Lung microvascular endothelial cell (primary cell): ENCODE measurements at places on chromosomes 6 and 20. TPM values are rescaled to one million over a fixed set of nuclear protein-coding genes. Genes with fewer than 3 reads are reported as not detected.

The SEL1L2 gene
- not detected in 2 replicates for total RNA-seq

The GPR63 gene
- total RNA-seq: under 0.01 TPM in 2 replicates

The MOG gene
- not detected in 2 replicates for total RNA-seq

The RIMS1 gene
- 25.7 and 51.8 TPM in 2 replicates for total RNA-seq

The GNAS-AS1 gene
- 0.22 TPM in 1 of 2 replicates, not detected in the other for total RNA-seq

The FERMT1 gene
- under 0.01 and 0.44 TPM in 2 replicates for total RNA-seq

The RIN2 gene
- 71.4 and 80.2 TPM in 2 replicates for total RNA-seq

The ADGRF1 gene
- not detected in 2 replicates for total RNA-seq

The KIF25 gene
- total RNA-seq: under 0.01 TPM in 1 of 2 replicates, not detected in the other

The CFAP61 gene
- total RNA-seq: not detected in 2 replicates

The GCNT2 gene
- total RNA-seq: 41.2 and 58.9 TPM in 2 replicates

DNA sequence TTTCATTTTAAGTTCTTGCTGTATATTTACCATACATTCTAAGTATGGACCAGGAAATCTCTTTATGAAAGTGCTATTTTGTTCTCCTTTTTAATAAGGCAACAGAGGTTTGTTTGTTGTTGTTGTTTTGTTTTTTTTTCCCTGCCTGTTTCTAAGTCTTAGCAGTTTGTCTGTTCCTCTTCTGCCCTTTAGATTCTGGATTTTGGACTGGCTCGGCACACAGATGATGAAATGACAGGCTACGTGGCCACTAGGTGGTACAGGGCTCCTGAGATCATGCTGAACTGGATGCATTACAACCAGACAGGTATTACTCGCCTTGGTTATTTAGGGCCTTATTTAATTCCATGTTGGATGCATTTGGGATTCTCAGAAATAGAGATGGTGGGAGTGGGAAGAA lies 48.0 kb downstream of the MAPK14 start:
- DNase-seq: no peak

DNA sequence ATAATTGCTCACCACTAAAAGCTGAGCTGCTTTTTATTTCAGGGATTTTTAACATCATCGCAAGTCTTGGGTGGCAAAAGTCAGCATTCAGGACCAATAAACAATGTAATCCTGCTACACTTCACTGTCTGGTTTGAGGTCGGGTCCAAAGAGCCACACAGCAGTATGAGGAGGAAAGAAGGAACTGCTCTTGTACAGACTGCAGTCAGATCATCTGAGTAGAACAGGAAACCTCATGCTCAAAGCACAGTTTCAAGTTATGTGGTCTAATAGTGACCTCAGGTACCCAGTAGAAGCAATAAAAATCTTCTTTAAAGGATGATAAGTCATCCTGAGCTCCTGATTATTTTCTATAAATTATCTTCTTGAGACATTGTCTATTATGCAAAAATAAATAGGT lies 211.4 kb downstream of the FUT9 start:
- no peak for DNase-seq

DNA sequence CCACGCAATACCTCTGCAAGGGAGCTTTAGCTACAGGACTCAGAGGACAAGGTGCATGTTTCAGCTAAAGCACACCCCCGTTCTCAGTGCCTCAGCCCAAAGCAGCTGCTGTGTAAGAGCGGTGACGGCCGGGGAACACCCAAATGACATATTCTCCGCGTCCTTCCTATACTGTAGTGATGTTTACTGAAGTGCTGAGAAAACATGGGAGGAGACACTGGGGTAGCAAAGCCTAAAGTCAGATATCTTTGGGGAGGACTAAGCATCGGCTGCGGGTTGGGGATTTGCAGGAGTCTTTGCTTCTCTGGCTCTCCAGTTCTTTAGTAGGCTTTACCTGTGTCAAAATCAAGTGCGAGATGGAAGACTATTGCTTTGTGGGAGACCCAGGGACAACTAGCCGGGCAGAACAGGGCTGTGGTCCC lies 1.7 kb downstream of the SLC22A23 start:
- DNase-seq: peak; percentile 48

DNA sequence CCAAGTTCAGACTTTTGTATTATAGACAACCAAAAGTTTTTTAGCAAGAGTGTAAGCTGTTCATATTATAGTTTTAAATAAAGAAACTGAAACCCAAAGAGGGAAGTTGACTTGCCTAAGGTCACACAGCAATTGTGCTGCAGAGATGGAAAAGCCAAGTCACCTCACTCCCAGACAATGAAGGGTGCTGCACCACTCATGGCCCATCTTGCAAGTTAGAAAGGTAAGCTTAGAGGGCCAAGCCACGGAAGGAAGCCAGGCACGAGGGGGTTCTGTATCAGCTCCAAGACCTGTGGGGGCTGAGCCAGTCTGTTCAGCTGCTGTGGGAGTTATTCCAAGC lies 860 bp downstream of the DEFB124 start:
- no peak for DNase-seq

- no peak for DNase-seq
Measured at GRCh38 chr6:109987196-109987595, 9.1 kb downstream of the GPR6 start.

GRCh38 chr20:23627501-23627900 lies 10.3 kb downstream of the CST3 start:
- no peak for DNase-seq

- DNase-seq: no peak
Measured at GRCh38 chr20:5770987-5771318, 20.8 kb downstream of the SHLD1 start.

DNA sequence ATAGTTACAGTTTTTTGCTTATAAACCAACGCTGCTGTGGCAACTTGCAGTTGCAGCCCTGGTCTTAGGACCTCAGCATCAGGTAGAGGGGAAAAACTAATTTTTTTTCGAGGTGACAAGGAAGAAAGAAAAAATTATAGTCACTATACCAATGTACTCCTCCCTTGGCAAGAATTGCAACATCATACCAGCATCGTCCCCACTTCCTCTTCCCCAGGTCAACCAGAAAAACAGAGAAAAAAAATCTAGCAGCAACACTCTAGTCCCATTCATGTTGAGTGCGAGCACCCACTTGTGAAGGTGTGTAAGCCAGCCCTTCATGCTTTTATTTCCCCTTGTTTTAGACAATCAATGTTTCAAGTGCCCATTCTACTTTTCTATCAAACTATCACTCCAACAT lies 13.1 kb upstream of the DCBLD1 start:
- DNase-seq: no peak

DNA sequence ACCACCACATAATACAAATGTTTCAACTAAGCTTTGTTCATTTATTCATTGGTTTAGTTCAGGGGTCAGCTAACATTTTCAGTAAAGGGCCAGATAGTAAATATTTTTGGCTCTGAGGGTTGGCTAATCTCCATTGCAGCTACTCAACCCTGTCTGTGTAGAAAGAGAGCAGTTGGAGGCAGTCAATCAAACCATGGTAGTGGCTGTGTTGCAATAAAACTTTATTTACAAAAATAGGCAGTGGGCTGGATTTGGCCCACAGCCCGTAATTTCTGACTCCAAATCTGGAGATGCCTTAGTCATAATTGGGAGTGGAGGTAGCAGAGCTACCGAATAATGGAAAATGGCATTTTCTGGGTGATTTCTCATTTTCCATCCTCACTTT lies 242.5 kb upstream of the ZFP64 start:
- DNase-seq: no peak

GRCh38 chr6:69816026-69816425 lies 19.2 kb upstream of the LMBRD1 start:
- DNase-seq: no peak

DNA sequence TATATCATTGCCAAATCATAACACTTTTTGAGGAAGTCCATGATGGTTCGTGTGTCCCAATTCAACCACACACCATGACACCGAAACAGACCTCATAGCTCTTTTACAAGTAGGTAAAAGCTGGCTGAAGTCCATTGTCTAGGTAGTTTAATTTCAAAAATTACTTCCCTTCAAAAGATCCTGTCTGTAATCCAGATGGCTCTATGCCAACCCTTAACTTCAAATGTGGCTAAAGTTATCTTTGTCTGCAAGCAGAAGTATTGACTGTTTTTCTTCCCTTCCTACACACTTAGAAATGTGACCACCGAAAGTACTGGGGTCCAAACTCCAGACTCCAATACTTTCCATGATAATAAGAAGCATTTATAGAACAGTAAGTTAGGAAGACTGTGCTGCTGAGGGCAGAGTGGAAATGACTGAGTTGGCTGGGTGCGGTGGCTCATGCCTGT lies 8.3 kb upstream of the TIAM2 start:
- peak; percentile 25 for DNase-seq

DNA sequence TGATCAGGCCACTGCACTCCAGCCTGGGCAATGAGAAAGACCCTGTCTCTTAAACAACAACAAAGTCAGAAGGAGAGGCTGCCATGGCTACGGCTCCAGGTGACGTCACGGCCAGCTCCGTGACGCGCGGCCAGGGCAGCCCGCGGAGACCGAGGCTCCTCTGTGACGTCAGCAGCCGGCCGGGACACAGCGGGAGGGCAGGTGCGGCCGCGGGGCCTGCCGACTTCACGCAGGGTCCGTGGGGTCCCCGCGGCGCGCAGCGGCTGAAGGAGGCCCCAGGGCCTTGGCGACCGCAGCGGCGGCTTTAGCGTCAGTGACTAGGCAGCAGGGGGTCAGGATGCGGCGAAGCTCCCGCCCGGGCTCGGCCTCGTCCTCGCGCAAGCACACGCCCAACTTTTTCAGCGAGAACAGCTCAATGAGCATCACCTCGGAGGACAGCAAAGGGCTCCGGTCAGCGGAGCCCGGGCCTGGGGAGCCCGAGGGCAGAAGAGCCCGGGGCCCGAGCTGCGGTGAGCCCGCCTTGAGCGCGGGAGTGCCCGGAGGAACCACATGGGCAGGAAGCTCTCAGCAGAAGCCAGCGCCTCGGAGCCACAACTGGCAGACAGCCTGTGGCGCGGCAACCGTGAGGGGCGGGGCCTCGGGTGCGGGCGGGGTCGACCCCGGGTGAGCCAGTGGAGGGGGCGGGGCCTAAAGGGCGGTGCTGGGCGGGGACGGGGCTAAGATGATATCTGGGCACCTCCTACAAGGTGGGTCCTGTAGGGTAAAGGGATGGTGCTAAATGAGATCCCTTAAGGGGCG lies at the start of gene SPAG4:
TSS of gene SPAG4 (plus strand) at position 163 of the 798 bp plus-strand sequence. CDS start at position 338, 175 bp downstream.
- DNase-seq: peak; percentile 100

DNA sequence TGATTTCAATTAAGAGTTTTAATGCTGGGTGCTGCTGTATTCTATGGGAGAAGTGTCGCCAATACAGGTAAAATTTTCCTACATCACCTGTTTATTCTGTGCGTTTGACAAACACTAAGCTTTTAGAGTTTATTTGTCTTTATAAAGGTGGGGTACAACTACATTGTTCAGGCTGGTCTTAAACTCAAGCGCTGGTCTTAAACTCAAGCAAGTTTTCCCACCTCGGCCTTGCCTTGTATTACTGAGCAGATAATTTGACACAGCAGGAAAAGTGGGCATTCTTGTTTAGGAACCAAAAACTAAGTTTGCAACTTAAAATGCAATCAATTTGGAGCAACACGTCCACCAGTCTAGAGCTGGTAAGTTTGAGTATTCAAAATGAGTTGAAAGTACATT lies 112.9 kb upstream of the BTN3A2 start:
- peak; percentile 2 for DNase-seq

DNA sequence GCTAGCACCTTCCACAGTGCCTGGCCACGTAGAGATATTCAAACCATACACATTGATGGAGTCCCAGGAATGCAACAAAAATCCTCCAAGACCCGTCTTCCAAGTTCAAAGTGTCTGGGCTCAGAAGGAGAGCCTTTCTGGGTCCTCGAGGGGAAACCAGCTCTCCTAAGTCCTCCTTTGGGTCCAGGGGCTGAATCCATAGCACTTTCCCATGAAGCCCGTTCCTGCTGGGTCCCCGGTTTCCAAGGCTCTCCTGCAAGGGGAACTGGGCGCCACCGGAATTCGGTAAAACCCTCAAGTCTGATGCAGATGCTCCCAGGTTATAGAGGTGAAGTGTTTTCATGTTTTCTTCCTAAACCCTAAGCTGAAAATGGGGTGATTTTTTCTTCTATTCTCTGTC lies 101.2 kb upstream of the SNX9 start:
- no peak for DNase-seq

GRCh38 chr6:16967470-16967817 lies 134.4 kb upstream of the STMND1 start:
- DNase-seq: no peak

GRCh38 chr20:15520930-15521524 lies 1052.2 kb downstream of the KIF16B start:
- no peak for DNase-seq
